ENCODE measurements at places on chromosomes 1 and 21.

- no peak for DNase-seq
Measured at GRCh38 chr1:209291715-209292114, 291.8 kb upstream of the CAMK1G start.

DNA sequence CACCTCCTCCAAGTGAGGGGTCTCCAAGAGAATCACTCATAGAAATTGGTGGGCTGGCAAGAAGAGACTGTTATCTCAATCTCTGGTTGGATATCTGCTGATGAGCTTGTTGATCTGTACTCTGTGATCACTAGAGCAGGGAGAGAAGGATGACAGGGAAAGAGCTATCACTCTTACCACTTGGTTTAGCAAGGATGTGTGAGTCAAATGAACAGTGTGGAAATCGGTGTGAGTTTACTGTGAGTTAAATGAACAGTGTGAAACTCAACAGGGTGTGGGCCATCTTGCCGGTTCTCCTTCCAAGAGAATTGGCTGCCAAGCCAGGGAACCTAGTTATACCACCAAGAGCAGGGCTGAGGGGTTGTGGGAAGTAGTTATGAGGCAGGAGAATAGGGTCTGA, 33.3 kb upstream of the CD1D start:
- no peak for DNase-seq

DNA sequence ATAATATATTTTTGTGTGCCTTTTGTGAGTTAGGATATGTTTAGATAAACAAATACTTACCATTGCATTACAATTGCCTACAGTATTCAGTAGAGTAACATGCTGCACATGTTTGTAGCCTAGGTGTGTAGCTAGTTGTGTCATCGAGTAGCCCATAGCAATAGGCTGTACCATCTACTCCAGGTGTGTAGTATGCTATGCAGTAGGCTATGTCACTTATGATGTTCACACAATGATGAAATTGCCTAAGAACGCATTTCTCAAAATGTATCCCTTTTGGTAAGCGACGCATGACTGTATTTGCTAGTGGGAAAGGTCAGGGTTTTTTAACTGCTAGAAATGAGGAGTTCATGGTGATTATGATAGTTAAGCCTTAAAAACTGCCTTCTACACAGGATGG, 30.0 kb upstream of the B3GALT5 start:
- no peak for DNase-seq

- peak; percentile 10 for DNase-seq
Measured at GRCh38 chr1:187621951-187622350, 793.2 kb downstream of the PLA2G4A start.

GRCh38 chr1:170354246-170354645, 177.7 kb upstream of the GORAB start:
- no peak for DNase-seq

- peak; percentile 81 for DNase-seq
Measured at GRCh38 chr1:64895500-64895899, 70.8 kb downstream of the JAK1 start.

DNA sequence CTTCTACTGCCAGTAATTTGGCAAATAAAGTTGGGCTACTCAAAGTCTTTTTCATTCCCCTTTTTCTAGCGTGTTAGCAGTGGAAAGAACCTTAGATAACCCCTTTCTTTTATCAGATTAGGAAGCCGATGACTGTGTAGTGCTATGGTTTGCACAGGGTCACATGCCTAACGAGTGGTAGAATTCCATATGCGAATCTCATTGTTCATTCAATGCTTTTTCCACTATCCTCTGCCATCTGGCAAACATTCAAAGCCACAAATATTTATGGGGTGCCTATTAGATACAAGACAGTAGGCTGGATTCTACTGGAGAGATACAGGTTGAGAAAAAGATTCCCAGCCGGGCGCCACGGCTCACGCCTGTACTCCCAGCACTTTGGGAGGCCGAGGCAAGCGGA, 14.9 kb upstream of the IER5 start:
- no peak for DNase-seq
